ENCODE measurements at places on chromosomes 11 and 22.

DNA sequence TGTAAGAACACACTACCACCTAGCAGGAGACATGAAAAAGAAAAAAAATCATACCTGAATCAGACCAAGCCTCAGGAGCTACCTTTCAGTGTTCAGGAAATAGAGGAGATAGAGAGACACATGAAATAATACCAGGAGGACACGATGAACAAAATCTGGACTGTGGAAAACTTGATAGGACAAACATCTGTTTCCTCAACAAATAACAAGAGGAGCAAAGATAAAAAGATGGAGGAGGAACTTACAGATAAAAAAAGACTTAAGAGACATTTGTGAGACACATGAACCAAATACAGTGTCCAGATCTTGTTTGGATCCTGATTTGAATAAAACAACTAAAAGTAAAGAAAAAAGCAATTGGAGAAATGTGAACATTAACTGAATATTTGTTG, 12.4 kb upstream of the KCNE3 start:
- DNase-seq = no peak

DNA sequence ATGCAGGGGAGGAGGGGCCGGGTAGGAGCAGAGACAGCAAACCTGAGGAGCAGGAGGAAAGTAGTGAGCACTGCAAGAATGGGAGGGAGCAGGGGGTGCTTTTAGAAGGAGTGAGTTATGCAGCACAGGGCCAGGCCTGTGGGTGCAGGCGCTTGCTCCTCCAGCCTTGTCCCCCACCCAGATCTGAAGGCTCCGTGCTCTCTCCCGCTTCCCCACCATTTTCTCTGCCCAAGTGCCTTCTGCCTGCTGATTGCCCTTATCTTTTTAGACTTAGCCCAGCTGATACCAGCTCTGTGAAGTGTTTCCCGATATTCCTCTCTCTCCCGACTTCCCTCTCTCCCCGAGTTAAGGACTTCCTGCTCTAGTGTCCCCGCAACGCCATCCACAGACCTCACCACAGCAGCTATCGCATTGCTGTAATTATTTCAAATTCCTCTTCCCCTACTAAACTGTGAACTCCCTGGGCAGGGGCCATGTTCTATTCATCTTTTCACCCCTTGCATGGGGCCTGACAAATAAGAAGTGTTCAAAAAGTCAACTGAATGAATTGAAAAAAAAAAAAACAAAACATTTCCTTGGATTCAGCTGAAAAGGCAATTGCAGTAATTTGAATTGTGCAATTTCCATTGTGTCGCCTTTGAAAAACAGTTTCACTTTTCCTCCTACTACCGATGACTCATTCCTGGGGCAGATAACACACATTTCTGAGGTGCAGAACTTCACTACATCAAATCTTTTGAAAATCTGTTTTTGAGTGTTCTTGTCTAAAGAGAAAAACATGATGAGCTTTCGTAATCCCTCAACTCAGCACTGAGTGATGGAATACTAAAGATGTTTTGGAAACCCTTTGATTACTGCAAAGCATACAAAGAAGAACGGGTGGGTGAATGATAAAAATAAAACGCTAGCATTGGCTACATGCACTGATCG, 69.7 kb upstream of the BMAL1 start:
- DNase-seq = peak; percentile 17

- DNase-seq = no peak
Observed at GRCh38 chr11:127017482-127017881, 16.9 kb upstream of the KIRREL3 start.

- no peak for DNase-seq
Observed at GRCh38 chr11:47403135-47403534, 5.3 kb upstream of the SLC39A13 start.

- DNase-seq = no peak
Observed at GRCh38 chr22:22406445-22407027, 102.0 kb downstream of the ZNF280B start.

DNA sequence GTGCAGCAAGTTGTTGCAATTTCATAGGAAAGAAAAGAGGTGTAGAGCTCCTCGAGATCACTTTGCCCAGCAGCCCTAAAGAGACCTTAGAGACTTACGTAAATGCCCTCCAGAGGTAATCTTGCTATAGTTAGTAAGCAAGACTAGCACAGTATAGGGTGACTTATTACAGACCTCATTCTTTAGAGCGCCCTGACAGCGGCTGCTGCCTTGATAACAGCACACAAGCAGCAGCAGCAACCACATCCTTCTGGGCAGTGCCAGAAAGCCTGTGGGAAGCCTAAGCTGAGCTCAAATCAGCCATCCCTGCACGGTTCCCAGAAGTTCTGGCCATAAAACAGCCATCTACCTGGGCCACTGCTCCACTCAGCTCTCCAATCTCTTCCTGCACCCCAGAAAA, 22.6 kb upstream of the OR56B1 start:
- DNase-seq = no peak

GRCh38 chr11:94017446-94017845, 3.7 kb upstream of the HEPHL1 start:
- DNase-seq = no peak

GRCh38 chr11:33109294-33109895, 51.9 kb downstream of the CSTF3 start:
- DNase-seq = no peak

DNA sequence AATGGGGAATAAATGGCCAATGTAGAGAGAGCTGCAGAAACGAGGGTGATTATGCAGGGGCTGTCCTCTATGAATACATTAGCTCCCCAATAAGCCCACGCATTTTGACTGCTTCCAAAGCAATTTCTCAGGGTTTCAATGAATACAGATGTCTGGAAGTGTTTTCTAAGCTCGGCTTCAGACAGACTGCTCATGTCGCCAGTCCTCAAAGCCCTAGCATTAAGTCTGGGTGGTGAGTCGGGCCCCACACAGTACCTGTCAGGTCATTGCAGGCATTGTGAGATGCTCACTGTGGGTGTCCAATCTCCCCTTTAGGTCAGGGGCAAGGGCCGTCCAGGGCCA, 17.9 kb upstream of the CSNK2A3 start:
- no peak for DNase-seq

DNA sequence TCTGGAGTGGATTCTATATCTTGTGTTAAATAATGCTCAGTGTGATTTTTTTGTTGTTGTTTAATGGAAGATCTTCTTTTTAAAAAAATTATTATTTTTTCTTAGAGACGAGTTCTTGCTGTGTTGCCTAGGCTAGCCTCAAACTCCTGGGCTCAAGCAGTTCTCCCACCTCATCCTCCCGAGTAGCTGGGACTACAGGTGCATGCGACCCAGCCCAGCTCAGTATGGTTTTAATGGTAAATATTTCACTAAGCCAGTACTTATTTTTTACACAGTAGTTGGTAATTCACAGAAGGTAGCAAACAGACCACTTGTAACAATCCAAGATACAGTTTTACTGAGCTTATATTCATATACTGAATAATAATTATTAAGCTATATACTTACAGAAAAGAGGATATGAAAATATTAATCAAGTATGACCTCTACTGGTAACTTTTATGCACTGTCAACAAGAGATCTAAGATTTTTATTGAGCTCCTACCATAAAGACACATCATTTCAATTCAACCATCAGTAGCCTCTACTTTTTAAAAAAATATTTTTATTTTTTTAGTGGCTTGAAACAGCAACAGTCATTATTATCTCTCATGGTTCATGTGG, 6.1 kb upstream of the CD59 start:
- DNase-seq = peak; percentile 4

- peak; percentile 92 for DNase-seq
Observed at GRCh38 chr11:62542750-62543567, 3.6 kb downstream of the AHNAK start.

DNA sequence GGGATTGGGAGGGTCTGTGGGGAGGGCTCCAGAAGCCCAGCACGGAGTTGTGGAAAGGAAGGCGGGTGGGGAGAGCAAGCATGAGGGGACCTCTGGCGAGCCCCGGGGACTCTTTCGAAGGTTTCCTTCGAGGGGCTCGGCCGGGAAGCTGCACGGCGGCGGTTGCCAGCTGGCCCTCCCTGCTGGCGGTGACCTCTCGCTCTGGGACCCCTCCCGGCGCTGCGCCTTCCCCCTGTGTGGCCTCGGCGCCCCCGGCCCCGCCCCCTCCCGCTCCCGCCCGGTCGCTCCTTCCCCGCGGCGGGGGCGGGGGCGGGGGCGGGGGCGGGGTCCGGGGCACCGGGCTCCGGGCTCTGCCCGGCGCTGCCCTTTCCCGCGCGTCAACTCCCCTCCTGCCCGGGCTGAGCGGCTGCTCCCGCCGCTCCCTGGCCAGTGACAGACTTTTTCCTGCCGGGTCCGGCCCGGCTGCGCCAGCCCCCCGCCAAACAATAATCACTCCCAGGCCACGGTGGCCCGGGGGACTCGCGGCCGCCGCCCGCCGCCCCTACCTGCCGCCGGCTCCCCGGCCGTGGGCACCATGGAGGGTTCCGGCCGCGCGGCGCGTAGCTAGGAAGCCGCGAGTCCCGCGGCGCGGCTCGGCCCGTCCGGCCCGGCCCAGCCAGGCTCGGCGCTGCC, 941 bp downstream of the CLCF1 start:
- DNase-seq = no peak

- DNase-seq = no peak
Observed at GRCh38 chr11:115425816-115426215, 78.4 kb downstream of the CADM1 start.

- peak; percentile 59 for DNase-seq
Observed at GRCh38 chr11:64553554-64554201, 37.3 kb upstream of the SLC22A12 start.

DNA sequence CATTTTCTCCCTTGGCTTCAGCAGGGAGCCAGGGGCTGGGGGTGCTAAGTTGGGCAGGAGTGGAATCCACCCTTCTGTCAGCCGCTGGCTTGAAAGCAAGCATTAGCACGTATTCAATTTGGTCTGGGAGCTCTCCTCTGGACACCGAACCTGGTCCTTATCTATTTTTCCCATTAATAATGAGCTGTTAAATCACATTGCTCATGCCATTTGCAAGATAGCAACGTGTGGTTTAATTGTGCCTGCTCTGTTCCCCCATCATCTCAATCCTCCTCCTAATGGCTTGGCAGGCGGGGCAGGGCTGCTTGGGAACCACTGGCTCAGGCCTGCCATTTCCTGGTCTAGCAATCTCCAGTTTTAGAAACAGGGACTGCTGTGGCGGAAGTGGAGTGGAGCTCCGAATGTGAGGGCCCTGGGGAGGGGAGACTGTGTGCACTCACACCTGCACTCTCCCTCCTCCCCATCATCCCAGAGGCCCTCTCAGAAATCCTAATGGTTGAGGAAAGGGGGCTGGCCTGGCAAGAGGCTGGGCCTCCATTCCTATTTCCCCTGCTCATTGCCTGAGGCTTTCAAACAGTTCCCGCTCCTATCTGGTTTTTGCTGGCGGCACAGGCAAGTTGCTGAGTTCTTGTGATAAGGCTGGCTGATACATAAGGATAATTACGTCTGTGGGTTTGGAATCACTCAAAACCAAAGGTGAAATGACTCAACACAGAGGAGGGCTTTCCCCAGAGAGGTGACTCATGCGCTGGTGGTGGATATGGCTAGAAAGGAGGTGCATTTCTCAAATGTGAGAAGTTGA, 201.2 kb upstream of the E2F8 start:
- DNase-seq = peak; percentile 86

DNA sequence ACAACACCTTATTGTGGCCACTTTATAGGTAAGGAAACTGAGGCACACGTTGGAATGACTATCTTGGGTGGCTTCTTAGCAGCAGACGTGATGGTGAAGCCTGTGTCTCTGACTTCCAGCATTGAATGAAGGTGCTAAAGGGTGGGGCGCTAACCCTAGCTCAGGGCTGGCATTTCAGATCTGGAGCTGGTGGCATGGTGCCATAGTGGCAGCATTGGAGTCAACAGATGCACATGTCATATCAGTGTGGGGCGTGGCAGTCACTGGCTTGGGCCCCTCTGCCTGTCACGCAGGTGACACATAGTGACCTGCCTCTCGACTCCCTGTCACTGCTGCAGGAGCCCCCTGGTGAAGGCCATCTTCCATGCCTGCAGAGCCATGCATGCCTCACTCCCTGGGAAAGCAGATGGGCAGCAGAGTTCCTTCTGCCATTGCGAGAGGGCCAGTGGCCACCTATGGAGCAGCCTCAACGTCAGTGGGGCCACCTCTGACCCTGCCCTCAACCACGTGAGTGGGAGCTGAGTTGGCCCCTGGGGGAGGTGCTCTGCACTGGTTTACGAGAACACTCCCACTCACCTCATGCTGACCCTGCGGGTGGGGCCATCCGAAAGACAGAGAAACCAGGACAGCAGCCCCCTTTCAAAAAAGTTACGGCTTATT, 14.8 kb downstream of the SHISA8 start:
- DNase-seq = no peak

DNA sequence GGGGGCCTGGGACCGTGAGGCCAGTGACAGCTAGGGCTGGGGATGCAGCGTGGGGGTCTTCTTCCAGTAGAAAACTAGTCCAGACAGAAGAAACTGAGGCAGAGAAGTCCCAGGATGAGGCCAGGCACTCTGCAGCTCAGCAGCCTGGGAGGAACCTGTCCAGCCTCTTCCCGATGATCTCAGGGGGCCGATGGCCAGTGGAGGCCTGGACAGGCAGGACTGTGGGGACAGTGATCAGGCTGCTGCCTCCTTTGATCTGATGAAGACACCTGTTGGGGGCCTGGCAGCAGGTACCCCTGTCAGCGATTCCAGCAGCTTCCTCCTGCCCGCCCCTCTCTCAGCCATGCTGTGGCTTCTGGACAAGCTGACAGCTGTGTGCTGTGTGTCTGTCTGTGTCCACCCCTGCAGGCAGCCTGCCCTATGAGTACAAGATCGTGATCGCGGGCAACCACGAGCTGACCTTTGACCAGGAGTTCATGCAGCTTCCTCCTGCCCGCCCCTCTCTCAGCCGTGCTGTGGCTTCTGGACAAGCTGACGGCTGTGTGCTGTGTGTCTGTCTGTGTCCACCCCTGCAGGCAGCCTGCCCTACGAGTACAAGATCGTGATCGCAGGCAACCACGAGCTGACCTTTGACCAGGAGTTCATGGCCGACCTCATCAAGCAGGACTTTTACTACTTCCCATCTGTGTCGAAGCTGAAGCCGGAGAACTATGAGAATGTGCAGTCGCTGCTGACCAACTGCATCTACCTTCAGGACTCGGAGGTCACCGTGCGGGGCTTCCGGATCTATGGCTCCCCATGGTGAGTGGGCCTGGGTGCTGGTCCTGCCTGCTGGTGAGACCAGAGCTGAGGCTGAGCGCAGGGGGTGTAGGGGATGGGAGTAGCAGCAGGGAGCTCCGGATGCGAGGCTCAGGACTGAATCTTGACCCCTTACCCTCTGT, 62.6 kb downstream of the MPPED1 start:
- DNase-seq = no peak

- no peak for DNase-seq
Observed at GRCh38 chr11:72606748-72607468, 67.3 kb downstream of the PDE2A start.
